Heart right ventricle (tissue), 16 donors: ENCODE measurements at places on chromosomes 16 and 17. TPM values are rescaled to one million over a fixed set of nuclear protein-coding genes. Genes with fewer than 3 reads are reported as not detected.

Gene ABCA10
- 4.6 TPM for total RNA-seq

Gene RASD1
- total RNA-seq: 7.2 TPM

Gene GINS2
- total RNA-seq: 0.68 TPM

Gene TBC1D3
- total RNA-seq: not detected

Gene SPATA22
- 0.65 TPM for total RNA-seq

Gene ASGR2
- total RNA-seq: 0.16 TPM

Gene NPIPB5
- 85.4 TPM for total RNA-seq

Gene CES3
- 2.4 TPM for total RNA-seq

Gene TP53I13
- 41.6 TPM for total RNA-seq

DNA sequence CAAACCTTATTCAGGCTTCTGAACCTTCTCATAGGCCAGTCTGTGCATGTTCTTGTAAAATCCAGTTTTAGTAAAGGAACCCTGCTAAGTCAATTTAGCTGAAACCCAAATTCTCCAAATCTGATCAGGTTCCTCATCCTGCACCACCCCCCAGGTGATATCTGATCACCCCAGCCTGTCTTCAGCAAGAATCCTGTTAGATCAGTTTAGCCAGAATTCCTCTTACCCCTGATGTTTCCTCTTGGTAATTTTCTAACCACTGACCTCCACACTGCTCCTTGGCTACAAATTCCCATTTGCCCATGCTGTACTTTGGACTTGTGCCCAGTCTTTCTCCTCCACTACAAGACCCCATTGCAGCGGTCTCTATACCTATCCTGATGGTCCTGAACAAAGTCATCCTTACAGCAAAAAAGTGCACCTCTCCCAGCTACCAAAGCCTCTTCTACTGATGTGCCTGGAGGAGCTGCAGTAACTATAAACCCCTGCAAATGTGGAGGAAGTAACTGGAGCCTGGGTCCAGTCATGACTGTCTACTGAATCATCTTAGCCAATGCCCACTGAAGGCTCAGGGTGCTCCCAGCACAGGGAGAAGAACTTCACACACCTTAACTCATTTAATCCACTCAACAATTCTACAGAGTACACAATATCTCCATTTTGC is 23.8 kb downstream of the TEX14 start:
- no peak for DNase-seq

DNA sequence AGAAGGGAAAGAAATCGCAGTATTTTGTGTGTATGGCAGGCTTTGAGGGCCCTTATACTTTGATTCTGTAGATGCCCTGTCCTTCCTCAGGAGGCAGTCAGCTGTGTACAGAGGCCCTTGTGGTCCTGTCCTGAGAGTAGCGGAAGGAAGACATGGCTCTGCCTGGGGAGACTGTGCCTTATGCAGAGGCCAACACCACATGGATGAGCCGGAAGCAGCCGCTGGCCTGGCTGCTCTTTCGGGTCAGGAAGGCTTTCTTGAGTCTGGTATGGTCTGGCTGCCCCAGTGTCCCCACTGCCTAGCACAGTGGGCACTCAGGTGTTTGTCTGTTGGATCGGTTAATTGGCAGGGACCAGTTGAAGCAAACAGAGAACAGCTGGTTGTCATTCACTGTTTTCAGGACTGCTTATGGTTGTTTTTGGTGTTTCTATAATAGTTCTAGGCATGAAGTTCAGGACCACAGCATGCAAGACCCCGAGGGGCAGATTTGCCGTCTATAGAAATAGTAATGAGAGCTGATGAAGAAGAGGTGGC is 12.4 kb downstream of the USP10 start:
- DNase-seq: no peak

DNA sequence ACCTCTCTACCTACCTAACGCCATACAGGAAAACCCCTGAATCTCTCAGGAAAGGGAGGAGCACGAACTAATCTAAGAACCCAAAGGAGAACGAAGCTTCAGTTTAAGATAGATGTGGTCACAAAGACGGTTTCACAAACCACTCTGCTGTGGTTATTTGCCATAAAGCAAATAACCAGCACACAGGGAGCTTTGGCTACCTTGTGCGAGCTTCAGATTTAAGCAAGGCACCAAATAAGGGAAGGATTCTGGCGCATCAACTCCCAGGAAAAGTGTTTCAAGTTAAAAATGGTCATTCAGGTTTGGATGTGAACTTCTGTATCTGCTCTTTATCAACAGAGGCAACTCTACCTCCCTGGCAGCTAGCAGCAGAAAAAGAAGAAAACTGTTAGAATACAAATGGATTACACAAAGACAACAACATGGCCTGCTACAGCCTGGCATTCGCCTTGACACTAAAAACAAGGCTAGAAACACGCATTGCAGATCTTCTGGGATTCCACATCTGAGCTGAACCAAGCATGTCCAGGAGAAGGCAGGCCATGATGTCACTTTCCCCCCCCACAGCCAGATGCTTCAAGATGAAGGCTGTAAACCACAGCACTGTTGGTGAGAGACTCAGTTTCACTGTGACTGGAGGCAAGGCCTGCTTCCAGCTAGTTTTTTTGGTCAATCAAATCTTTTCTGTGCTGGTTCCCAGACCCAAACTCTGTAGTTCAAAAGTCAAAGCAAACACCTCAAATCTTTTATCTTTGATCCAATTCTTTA is 43.6 kb downstream of the SMG6 start:
- DNase-seq: no peak

GRCh38 chr16:62225675-62226074 is 189.4 kb upstream of the CDH8 start:
- peak; percentile 47 for DNase-seq

GRCh38 chr17:1573932-1574696 is 11.5 kb upstream of the PITPNA start:
- DNase-seq: peak; percentile 85

GRCh38 chr16:59881376-59881775 is 1147.3 kb upstream of the GOT2 start:
- DNase-seq: no peak

- no peak for DNase-seq
Measured at GRCh38 chr16:11201498-11202259, 54.3 kb downstream of the SOCS1 start.

GRCh38 chr17:17672453-17673368 is 8.5 kb upstream of the RAI1 start:
- no peak for DNase-seq

DNA sequence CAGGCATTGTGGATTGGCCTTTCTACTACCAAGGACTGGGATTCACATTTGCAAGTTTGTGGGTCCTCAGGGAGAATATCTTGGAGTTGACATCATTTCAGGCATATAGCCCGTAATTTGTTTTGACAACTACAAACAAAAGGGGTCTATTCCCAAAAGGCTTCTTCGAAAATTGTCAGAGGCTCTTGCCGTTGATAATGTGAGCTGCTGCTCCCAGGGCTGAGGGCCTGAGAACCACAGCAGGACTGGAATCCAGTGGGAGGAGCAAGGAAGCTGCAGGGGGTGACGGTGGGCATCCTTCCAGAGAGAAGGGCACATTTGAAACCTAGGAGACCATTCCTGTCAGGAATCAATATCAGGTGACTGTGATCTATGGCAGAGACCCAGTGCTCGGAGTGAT is 761.6 kb upstream of the RBFOX1 start:
- no peak for DNase-seq

- DNase-seq: no peak
Measured at GRCh38 chr17:49063652-49064051, 66.5 kb downstream of the IGF2BP1 start.

DNA sequence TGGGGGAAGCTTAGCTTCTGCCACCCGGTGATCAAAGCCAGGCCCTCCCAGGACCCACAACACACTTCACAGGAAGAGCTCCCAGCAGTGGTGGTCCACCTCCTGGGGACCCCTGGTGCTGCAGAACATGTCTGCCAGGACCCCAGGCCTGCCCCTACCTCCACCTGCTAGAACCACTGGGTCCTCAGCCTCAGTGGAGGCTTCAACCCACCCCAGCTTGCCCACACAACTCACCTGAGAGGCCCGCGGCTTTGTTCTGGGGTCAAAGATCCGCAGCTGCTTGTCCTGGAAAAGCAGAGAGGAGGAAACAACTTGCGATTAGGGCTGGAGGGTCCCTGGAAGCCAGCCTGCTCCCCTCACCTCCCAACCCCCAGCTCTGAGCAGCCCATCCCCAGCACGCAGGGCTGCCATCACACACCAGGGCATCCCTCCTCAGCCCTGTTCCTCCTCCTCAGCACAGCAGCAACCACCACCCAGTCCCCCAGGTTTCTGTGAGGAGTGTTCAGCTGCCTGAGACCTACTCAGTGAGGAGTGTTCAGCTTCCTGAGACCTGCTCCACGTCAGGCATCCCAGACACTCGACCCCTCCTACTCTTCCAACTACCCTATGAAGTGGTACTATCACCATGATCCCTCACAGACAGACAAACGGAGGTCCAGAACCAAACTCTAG is 21.2 kb downstream of the CORO7 start:
- DNase-seq: no peak

DNA sequence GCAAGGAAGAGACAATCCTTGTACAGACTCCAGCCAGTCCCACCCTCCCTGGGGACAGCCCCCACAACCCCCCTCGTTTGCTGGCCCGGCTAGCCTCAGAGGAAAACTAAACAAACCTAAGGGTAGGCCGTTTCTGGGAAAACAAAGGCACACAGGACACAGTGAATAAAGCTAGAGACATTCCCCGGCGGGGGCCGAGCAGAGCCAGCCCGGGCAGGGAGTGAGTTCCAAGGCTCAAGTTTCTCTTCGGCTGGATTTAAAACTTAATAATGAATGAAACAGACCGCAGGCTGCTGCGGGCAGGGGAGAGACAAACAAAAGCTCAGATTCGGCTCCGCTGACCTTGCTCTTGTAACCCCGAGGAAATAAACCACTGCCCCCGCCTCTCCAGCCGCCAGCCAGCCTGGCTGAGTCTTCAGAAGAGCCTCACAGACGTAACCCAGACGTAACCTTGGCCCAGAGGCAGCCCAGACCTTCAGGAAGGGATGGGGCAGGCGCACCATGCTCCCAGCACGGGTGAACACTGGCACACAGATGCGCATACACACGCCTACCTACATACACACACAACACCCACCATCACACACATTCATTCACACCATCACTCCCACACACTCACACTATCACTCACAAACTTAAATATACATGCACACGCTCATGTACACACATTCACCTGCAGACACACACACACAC is 216.0 kb downstream of the ZNF423 start:
- DNase-seq: peak; percentile 76

- DNase-seq: no peak
Measured at GRCh38 chr17:61451538-61452300, 503 bp upstream of the TBX4 start.

GRCh38 chr16:55401046-55401445 is 77.0 kb downstream of the IRX6 start:
- no peak for DNase-seq

- peak; percentile 80 for DNase-seq
Measured at GRCh38 chr16:84228256-84228838, 11.5 kb downstream of the KCNG4 start.

- DNase-seq: no peak
Measured at GRCh38 chr16:67141391-67141790, 9.4 kb downstream of the B3GNT9 start.

DNA sequence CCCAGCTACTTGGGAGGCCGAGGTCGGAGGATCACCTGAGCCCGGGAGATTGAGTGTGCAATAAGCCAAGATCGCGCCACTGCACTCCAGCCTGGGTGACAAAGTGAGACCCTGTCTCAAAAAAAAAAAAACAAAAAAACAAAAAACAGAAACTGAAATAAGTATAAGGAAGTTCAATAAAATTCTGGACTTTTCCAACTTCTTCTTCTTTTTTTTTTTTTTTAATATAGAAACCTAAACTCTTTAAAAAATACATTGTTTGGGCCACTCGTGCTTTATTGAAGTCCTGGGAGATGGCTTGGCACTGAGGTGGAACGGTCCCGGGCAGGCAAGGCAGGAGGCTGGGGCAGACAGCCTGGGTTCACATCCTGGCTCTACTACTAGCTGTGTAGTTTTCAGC is 36.8 kb downstream of the KATNIP start:
- no peak for DNase-seq

- no peak for DNase-seq
Measured at GRCh38 chr16:74035816-74036215, 260.8 kb upstream of the PSMD7 start.

DNA sequence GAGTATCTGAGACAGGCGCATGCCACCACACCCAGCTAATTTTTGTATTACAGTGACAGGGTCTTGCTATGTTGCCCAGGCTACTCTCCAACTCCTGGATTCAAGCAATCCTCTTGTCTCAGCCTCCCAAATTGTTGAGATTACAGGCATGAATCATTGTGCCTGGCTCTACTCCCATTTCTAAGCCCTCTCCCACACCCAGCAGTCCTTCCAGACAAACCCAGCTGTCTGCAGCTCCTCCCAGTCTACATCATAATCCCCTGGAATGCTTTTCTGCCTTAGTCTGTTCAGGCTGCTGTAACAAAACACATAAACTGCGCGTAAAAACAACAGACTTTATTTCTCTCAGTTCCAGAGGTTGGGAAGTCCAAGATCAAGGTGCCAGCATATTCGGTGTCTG is 144.5 kb downstream of the GRIN2A start:
- DNase-seq: no peak

- DNase-seq: peak; percentile 65
Measured at GRCh38 chr17:59786536-59787319, 79.3 kb downstream of the VMP1 start.
